ENCODE measurements at places on chromosomes 1 and 21. TPM values are rescaled to one million over a fixed set of nuclear protein-coding genes. Genes with fewer than 3 reads are reported as not detected.

Gene FAM167B
- 3.1 TPM for polyA plus RNA-seq

Gene PGLYRP4
- polyA plus RNA-seq = not detected

Gene LYPD8
- not detected for polyA plus RNA-seq

Gene CCDC185
- polyA plus RNA-seq = not detected

Gene TACSTD2
- polyA plus RNA-seq = 0.30 TPM

Gene CFHR4
- not detected for polyA plus RNA-seq

Gene ZYG11B
- polyA plus RNA-seq = 24.4 TPM

Gene OLIG2
- polyA plus RNA-seq = not detected

Gene FAM72D
- 0.03 TPM for polyA plus RNA-seq

Gene SLC25A44
- polyA plus RNA-seq = 40.3 TPM

Gene FCRL6
- polyA plus RNA-seq = not detected

Gene LAD1
- 5.4 TPM for polyA plus RNA-seq

Gene S100A16
- 251 TPM for polyA plus RNA-seq

Gene SPATA46
- not detected for polyA plus RNA-seq

Gene DISP3
- 0.01 TPM for polyA plus RNA-seq

Gene SLC1A7
- 0.59 TPM for polyA plus RNA-seq

Gene PPIAL4G
- polyA plus RNA-seq = not detected

Gene S100A1
- 1,423 TPM for polyA plus RNA-seq

Gene FCRL4
- not detected for polyA plus RNA-seq

Gene MPL
- polyA plus RNA-seq = not detected

Gene MAN1C1
- 1.8 TPM for polyA plus RNA-seq

Gene OR6N2
- not detected for polyA plus RNA-seq

Gene OR2G6
- not detected for polyA plus RNA-seq

Gene DDR2
- 1.3 TPM for polyA plus RNA-seq

Gene GART
- polyA plus RNA-seq = 57.2 TPM

Gene CHRM3
- 0.06 TPM for polyA plus RNA-seq

Gene RPE65
- polyA plus RNA-seq = not detected

Gene LCE2C
- not detected for polyA plus RNA-seq

Gene MAP1LC3C
- polyA plus RNA-seq = 4.2 TPM

Gene CD1D
- 1.2 TPM for polyA plus RNA-seq

Gene CDC14A
- polyA plus RNA-seq = 1.2 TPM

Gene RBBP5
- 28.9 TPM for polyA plus RNA-seq

Gene HUNK
- 0.03 TPM for polyA plus RNA-seq

Gene PERM1
- polyA plus RNA-seq = 58.5 TPM

Gene TNFSF18
- 0.03 TPM for polyA plus RNA-seq

Gene MTARC1
- 1.7 TPM for polyA plus RNA-seq

Gene PDZK1
- 1.6 TPM for polyA plus RNA-seq

Gene AIRE
- polyA plus RNA-seq = 0.17 TPM

Gene FCAMR
- polyA plus RNA-seq = not detected

Gene GPR161
- 0.38 TPM for polyA plus RNA-seq

Gene HSD11B1
- 1.2 TPM for polyA plus RNA-seq

Gene TLR5
- 0.46 TPM for polyA plus RNA-seq

Gene C1QC
- polyA plus RNA-seq = 10.4 TPM

Gene CYP4A22
- 0.03 TPM for polyA plus RNA-seq

Gene NBPF10
- polyA plus RNA-seq = 0.37 TPM

Gene NOS1AP
- polyA plus RNA-seq = 0.10 TPM

Gene APOBEC4
- not detected for polyA plus RNA-seq

Gene CFHR2
- not detected for polyA plus RNA-seq

Gene CRYAA
- polyA plus RNA-seq = not detected

Gene RIT1
- polyA plus RNA-seq = 11.0 TPM

Gene CA6
- polyA plus RNA-seq = not detected

Gene BLACAT1
- not detected for polyA plus RNA-seq

Gene FMN2
- 0.52 TPM for polyA plus RNA-seq

Gene PPT1
- polyA plus RNA-seq = 17.4 TPM

Gene HLX
- polyA plus RNA-seq = 4.3 TPM

Gene BARHL2
- polyA plus RNA-seq = not detected

Gene AIM2
- polyA plus RNA-seq = not detected

Data from psoas muscle (tissue), 8 donors.